ENCODE measurements at places on chromosomes 5 and 9.

- DNase-seq: no peak
Observed at GRCh38 chr5:68883436-68883835, 210.4 kb upstream of the SLC30A5 start.

GRCh38 chr9:101311758-101312420 is 72.9 kb downstream of the BAAT start:
- peak; percentile 1 for DNase-seq

DNA sequence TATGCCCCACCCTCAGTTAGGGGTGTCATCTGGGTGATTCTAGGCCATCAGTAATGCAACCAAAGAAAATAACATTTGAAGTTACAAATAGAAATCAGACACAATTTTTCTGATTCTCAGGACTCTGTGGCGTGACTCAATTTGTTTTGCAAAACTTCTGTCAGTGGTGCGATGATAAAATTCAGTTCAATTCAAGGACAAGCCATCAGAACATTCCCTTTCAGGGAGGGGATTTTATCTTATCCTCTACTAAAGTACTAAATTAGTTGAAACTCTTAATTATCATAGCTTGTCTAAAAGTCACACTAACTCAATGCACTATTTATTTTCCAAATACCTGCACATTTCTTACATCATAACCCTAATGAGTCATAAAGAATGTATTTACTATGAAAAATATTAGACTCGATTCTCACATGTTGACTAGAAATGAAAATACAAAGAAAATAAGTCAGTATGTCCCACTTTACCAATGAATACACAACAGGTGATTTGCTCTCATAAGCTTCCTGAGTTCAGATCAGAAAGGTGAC is 28.2 kb downstream of the HTR4 start:
- no peak for DNase-seq

DNA sequence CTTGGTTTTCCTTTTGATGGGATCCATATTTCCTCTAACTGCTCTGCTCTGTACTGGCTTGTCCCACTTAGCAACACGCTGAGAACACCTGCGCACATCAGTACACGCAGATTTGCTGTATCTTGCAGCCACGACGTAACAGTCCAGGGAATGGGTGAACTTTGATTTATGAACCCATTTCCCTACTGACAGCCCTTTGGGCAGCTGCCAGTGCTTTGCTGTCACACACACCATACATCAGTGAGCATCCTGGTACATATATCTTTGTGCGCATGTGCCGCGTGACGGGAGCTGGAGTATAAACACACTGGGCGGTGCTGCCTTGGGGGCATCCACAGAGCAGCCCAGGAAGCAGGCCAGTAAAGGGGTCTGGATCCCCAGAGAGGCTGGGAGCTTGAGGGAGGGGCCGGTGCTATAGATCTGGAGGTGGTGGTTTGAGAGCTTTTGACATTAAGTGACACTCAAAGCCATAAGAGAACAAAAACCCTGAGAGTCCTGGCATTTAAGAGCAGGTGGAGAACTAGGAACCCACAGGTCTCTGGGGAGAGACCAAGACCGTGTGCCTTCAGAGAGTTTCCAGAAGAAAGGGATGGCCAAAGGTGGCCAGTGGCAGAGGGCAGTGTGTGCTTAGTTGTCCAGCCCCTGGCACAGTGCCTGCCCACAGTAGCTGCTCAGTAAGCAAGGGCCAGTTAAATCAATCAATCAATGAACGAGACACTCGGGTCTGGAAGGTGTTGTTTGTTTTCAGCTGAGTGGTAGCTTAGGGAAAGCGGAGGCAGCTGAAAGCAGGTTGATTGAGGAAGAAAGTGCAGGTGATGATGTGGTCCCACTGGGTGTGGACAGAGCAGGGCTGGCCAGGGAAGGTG is 53.7 kb downstream of the LMX1B start:
- DNase-seq: no peak

DNA sequence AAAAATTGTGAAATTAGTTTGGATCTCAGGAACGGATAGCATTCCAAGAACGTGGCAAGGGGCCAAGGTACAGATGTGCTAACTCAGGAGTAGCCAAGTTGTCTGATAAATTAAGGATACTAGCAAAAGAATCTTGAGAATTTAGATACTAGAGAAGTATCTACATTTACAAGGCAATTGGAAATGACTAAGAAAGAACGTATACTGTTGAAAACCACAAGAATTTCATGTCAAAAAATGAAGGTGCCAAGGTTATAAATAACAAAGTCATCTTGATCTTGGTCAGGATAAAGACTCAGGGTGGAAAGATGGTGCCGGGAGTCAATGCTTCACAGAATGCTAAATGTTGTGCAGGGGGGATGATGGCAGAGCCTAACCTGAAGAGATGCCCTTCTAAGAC is 19.2 kb downstream of the CAPSL start:
- DNase-seq: no peak

DNA sequence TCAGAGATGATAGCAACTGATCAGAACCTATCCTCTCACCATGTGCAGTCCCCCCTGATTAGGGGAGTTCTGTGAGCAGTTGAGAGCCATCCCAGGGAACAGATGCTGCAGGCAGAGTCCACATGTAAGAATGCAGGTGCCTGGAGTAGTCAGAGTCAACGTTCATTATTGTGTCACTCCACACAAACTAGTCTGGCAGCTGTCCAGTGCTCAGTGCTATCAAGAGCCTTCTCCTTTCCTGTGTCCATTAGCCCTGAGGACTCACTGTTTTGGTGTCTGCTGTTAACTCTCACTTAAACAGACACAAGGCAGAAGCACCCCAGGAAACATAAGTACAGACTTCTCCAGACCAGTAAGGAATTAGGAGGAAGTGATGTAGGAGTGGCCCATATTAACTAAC is 2.5 kb downstream of the SH3TC2 start:
- no peak for DNase-seq

DNA sequence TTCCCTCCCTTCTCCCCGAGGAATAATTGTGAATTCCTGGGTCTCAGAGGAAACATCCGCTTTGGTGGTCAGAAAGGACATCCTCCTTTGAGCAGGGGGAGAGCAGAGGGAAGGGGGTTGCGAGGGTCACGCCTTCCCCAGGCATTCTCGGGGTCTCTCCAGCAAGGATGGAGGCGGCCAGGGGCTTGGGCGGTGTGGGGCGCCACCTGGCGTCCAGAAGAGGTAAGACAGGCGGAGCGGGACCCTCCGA is 129.1 kb downstream of the KCNIP1 start:
- peak; percentile 61 for DNase-seq

- DNase-seq: peak; percentile 50
Observed at GRCh38 chr5:132225165-132226032, 2.3 kb downstream of the P4HA2 start.

GRCh38 chr5:110977915-110978314 is 93.6 kb upstream of the TSLP start:
- no peak for DNase-seq

DNA sequence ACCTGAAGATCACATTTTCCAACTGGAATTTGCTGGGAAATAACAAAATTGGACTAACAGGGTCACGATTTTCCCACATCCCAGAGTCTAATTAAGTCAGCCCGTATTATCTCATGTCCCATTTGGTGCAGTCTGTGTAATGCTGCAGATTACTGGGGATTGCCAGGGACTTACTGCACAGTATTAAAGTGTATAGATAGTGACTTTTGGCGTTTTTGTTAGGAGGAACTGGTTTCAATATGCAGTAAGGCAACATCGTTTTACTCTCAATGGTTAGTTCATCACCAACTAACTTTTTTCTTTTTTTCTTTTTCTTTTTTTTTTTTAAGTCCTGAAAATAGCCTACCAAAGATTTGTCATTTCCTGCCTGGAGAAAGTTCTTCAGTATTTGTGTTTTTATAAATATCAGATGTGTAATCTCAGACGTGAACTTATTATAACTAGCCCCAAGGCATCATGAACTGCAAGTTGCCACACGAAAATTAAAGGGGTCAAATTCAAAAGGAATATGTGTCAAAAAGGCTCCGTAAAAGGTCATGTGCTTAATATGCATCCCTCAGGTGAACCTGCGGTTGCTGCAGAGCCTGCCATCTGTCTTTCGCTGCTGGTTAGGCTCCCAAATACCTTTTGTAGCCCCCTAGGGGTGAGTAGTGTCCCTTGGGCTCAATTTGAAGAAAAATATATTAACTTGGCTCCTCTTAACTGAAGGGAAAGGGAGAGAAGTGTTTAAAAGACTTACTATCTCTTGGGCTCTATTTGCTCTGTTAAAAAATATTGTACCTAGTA is 176.7 kb upstream of the ADAMTSL1 start:
- no peak for DNase-seq

GRCh38 chr5:72179028-72179815 is 71.9 kb downstream of the MAP1B start:
- DNase-seq: no peak

- no peak for DNase-seq
Observed at GRCh38 chr9:134739660-134739968, 98.0 kb downstream of the COL5A1 start.

DNA sequence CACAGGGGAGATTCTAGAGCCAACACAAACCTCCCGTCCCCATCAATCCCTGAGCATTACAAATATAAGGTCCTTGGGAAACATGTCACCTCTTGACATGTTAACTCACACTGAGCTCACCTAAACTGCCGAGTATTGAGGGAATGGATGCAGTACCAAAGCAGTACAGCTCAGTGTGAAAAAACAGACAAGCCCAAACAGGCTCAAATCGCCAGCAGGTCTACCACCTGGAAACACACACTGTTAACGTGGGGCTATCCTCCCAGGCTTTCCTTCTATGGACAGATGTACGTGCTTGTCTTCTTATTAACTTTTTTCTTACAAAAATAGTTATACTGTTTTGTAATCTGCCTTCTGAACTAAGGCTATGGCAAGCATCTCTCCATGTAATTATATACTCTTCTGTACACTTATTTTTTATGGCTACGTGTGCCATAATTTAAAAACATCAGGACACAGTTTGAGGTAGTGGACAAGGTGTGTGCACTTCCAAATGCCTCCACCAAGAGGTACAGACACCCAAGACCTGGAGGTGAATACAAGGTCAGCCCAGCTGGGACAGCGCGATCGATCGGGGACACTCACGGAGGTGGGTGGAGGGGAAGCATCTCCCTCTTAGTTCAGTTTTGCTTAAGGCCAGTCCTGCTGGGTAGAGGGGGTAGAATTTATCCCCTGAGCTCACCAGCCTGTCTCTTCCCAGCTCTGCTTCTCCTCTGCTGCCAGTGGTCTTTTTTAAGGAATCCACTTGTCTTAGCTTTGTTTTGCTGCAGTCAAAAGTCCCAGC is 76.5 kb downstream of the DAP start:
- DNase-seq: no peak

DNA sequence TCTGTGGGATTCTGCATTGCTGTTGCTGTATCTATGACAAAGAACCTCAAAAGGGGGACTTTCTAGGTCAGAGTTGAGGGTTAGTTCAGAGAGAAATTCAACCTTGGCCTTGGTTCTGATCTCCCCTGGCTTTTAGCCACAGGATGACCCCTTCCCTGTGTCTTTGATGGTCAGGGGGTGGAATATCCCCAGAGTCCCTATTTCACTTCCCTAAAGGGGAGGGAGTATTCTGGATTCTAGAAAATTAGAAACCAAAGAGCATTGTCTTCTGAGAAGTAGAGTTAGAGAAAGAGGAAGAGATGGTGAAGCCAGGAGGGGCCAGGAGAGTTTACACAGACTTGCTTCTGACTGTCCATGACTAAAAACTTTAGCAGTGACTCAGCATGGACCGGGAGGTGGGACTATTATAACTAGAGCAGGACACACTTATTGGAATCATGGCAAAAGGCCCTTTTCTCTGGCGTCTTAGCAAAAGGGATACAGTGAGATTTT is 56.2 kb upstream of the LPAR1 start:
- DNase-seq: no peak

- DNase-seq: no peak
Observed at GRCh38 chr5:40552981-40553380, 126.7 kb upstream of the PTGER4 start.

DNA sequence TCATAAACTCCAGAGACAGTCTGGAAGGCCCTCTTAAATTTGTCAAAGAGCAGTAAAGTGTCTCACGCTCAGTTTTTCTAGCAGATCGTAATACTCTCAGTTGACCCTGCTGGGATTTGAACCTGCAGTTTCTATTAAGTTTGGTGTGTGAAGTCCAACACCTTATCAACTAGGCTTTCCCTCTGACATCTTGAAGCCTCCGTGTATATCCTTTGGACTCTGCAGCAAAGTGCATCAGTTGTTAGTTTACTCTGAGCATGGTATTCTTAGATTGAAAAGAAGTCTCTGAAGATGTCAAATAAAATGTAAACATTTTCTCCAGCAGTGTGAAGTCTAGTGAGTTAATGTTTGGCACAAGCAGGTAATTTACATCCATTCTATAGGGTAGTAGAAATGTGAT is 2.4 kb downstream of the FUBP3 start:
- DNase-seq: no peak

- DNase-seq: no peak
Observed at GRCh38 chr5:61758711-61759110, 426.7 kb downstream of the ZSWIM6 start.

DNA sequence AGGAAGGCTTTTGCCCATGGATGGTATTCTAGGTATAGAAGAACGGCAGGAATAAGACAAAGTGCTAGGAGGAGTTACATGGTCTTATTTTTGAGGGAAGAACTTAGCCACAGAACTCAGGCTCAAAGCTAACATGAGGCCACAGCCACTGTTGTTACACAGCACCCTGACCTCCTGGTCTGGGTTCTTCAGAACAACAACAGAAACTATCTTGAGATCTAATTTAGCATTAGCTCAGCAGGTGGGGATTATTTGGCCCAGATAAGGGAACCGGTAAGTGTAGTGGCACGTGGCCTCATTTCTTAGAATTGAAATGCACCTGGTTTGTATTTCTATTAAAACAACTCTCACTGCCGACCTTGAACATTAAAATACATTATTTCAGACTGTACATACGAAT is 1168.7 kb upstream of the SEMA6A start:
- no peak for DNase-seq

DNA sequence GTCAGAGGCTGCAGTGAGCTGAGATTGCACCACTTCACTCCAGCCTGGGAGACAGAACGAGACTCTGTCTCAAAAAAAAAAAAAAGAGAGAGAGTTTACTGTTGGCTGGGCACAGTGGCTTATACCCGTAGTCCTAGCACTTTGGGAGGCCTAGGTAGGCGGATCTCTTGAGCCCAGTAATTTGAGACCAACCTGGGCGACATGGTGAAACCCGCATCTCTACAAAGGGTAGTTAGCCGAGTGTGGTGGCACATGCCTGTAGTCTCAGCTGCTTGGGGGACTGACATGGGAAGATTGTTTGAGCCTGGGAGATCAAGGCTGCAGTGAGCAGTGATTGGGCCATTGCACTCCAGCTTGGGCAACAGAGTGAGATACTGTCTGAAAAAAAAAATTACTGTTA is 12.6 kb downstream of the HABP4 start:
- DNase-seq: no peak

GRCh38 chr5:3590967-3591900 is 4.4 kb upstream of the IRX1 start:
- no peak for DNase-seq
